GM18507 (cell line): ENCODE measurements at places on chromosomes 5 and 9.
A peak's percentile ranks its signal among the peaks of the same experiment; 100 is the strongest.

DNA sequence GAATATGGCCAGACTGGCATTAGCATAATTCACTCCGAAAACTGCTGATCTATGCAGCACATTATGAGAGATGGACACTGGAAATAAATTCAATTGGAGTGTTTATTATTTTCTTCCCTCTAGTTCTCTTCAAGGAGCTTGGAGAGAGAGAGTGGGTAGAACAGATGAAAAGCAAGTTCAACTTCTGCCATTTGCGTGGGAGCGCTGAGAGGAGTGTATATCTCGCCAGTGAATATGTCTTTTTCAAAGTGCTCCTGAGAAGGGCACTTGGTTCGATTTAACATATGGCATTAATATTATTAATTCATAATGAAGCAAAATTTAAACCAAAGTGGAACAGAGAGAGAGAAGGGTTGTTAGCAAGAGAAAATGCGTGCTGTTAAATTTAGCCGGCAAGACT, 214.4 kb downstream of the DAB2IP start:
- DNase-seq: no peak

- no peak for DNase-seq
Measured at GRCh38 chr9:77276799-77277198, 99.5 kb downstream of the VPS13A start.

GRCh38 chr5:157793301-157793700, 49.8 kb downstream of the LSM11 start:
- no peak for DNase-seq

- no peak for DNase-seq
Measured at GRCh38 chr9:37148181-37148580, 27.8 kb downstream of the ZCCHC7 start.

DNA sequence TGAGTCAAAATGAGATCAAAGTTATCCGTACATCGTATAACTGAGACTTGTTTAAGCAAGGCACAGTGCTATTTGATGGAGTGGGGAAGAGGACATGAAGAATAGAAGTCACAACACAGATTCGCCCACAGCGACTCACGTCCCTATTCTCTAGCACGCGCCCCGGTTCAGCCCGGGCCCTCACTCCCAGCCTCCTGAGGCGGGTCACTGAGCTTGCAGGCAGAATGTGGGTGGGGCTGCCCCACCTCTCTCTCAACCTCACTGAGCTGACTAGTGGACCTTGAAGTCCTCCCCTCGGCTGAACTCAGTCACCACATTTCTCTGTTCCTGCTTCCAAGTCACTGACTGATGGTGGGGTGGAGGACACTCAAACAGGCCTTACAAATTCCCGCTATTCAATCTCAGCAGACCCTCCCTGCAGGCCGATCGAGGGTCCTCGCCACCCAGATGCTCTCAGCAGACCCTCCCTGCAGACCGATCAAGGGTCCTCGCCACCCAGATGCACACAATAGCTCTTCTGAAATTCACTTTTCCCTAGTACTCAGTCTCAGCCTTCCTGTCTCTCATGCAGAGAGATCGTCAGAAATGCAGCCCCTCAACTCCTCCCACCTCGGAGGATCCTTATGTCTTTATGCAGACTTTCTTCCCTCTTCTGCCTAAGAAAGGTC, 12.9 kb downstream of the GLDC start:
- peak; percentile 72 for DNase-seq

GRCh38 chr5:94670726-94671125, 52.3 kb downstream of the SLF1 start:
- no peak for DNase-seq

- no peak for DNase-seq
Measured at GRCh38 chr5:81513982-81514381, 120.0 kb upstream of the ACOT12 start.

- DNase-seq: no peak
Measured at GRCh38 chr9:127397646-127398274, 791 bp downstream of the SLC2A8 start.

GRCh38 chr5:39116344-39117170, 42.4 kb upstream of the RICTOR start:
- no peak for DNase-seq

- DNase-seq: no peak
Measured at GRCh38 chr5:36763454-36763853, 113.1 kb upstream of the NIPBL start.

DNA sequence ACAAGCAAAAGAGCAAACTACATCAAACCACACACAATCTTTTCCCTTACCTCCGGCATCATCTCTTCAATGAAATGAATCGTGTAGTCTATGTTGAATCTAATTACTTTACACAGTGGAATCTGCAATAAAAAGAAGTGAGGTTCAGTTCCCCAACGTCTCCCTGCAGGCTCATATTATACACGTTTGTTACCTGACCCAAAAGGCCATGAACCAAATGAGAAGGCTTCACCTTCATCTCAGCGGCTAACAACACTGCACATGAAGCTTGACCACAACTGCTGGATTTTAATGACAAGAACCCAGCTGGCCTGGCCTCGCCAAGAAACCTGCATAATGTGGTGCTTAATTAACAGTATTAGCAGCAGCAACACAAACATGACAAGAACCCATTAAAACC, 45.5 kb downstream of the DROSHA start:
- DNase-seq: no peak

GRCh38 chr5:66639037-66639436, 42.8 kb downstream of the MAST4 start:
- no peak for DNase-seq

GRCh38 chr5:105536675-105537074, 1974.1 kb upstream of the NUDT12 start:
- no peak for DNase-seq

DNA sequence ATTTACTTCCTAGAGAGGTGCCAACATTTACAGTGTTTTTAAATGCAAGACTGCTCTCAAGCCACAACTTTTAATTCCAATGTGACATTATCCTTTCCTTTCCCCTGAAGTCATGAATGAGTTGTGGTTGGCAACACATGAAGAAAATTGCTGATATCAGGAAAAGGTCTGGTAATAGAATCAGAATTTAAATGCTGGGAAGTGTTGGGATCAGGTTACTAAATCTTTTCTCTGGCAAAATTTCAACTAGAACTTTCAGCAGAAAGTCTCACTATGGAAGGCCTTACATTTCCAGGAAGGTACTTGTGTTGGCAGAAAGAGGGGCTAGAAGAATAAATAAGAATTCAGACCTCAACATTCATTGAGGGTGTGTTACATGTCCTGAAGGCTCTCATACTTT, 10.6 kb upstream of the SLC44A1 start:
- DNase-seq: no peak

GRCh38 chr9:76365028-76365427, 29.2 kb downstream of the RFK start:
- no peak for DNase-seq

- DNase-seq: no peak
Measured at GRCh38 chr5:74056789-74057164, 430.8 kb downstream of the ARHGEF28 start.

DNA sequence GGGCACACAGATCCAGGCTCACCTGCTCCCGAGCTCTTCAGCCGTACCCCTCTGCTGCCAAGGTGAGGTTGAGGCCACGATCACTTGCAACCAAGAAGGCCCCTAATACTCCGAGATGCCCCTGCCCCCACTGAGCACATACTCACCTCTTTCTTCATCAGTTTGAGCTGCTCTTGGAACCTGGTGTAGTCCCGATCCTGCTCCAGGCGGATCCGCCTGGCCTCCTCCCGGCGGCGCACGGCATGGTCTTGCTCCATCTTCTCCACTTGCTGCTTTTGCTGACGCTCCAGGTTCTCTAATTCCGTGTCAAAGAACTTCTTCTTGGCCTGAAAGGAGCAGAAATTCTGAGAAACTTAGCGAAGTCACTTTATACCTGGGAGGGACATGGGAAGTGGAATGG, 75.7 kb upstream of the FBXW11 start:
- no peak for DNase-seq

DNA sequence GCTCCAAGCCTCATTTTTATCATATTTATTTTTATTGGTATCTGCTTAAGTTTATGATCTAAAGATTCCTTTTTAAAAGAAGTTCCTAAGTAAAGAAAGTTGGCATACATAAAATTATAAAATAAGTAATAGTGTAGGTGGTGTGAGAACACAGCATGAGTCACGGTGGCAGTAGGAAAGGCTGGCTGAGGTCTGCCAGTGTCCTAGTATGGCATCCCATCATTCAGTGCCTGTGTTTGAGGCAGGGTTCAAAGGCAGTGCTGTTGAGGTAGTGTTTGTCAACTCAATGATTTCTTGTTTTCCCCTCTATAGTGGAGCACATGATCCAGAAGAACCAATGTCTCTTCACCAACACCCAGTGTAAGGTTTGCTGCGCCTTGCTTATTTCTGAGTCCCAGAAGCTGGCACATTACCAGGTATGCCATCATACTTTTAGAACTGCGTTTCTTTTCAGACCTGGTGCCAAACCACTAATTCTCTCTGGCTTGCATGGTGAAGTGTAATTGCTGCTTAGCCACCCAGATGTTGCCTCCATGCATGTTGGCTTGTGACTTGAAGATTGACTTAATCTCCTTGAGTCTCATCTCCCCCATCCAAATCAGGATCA, 18.4 kb downstream of the ZNF346 start:
- DNase-seq: no peak

DNA sequence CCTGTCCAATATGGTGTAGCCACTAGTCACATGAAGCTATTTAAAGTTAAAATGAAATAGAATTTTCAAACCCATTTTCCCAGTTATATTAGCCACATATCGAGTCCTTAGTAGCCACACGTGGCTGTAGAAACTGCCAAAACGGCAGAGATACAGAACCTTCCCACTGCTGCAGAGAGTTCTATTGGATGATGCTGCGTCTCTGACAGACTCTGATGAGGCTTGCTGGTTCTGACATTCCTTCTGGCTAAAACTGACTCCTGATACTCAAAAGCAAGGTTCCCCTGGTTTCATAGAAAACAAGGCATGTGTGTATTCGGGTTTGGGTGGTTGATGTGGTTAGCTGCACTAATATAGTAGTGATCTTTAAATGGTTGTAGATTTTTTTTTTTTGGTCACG, 91.5 kb downstream of the TLE4 start:
- DNase-seq: no peak

DNA sequence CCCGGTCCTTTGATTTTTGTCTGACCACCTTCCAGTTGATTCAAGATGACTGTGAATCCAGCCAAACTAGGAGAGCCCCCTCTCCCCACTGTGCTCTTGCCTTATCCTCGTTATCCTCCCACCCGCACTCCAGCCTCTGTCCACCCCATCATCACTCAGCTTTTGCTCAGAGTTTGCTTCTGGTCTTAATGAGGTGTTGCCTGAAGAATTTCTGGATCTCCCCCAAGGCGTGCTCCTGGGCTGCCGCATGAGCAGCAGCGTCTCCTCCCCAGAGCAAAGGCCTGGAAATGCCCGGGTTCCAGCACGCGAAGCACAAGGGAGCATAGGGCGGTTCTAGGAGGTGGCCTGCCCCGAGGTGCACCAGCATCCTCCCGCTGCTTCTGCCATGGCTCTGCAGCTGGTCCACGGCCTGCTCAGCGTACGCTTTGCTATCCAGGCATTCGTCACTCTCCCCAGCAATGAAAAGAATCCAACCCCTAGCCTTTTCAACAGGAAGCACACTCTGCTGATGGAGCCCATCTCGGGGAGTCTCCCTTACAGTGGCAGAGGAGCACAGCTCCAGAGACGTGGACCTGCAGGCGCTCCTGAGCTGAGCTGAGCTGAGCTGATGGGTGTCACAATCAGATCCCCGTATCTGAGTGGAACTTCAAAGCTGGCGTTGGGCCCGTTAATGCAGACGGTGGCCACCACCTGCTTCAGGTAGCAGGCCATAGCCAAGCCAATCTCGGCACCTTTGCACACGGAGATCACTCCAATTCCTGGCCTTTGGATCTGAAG, 50.7 kb downstream of the BAAT start:
- DNase-seq: no peak

- no peak for DNase-seq
Measured at GRCh38 chr5:52989025-52989780, at the start of gene ITGA2. ITGA2 (plus strand) TSS chr5:52989352; CDS start chr5:52989469, 117 bp downstream.

DNA sequence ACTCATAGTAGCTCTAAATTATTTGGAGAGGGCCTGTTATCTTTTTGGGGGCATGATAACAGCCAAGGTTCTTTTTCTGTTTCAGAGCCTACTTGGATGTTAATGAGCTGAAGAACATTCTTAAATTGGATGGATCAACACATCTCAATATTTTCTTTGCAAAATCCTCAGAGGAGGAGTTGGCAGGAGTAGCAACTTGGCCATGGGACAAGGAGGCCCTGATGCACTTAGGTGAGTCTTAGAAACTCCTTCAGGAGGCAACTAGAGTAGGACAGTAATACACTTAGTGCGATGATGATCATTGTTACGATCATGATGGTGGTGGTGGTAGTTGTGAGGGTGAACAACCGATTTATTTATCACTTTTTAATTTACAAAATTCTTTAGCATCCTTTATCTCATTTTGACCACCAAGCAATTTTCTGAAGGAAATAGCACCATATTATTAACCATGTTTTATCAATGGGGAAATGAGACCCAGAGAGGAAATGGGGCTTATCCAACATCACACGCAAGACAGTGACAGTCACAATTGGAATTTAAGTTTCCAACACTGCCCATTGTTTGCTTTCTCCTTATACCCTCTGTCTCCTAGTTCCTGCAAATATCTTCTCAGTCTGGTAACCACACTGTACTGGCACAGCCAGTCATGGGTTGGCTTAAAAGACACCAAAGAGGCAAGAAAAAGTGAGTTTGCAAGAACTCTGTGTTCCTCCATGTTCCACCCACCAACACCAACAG, 54.0 kb downstream of the PAPPA start:
- no peak for DNase-seq

DNA sequence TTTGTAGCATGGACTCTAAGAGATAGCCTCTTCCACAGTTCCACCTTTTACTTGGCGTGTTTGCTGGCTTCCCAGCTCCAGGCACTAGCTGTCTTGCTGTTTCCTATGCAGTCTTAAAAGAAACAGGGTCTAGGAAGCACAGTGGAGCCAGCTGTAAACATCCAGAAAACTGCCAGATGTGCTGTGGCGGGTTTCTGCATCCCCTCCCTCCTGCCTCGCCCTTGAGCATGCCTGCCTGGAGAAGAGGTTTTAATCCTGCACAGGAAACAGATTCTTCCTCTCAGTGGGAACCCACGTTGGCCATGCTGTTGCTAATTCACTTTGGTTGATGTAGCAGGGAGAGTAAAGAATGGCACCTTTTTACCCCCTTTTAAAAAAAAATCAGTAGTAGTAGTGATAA, 121.3 kb downstream of the RPS23 start:
- no peak for DNase-seq

DNA sequence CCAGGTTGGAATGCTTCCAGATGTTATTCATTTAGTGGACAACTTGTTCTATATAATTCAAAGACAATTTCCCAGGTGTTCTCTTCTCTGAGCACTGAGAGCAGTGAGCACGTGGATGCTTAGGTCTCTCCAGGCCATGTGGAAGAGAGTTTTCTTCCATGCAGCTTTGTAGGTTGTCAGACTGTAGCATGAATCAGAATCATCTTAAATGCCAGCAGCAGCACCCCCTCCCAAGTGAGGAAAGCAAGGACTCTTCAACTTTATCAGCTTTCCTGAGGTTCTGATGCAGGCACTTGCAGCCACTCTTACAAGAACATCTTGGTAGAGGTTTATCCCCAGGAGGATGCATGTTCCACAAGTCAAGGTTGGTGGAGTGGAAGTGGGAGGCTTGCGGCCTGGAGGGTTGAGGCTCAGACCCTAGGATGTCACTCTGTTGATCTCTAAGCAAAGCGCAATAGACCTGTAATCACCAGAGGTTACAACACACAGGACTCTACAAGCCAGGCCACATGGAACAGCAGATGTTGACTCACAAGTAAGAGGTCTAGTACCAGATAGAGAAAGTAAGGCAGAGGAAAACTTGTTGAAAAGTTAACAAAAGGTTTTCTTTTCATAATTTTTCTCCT, 47.7 kb downstream of the UGCG start:
- DNase-seq: no peak

- DNase-seq: no peak
Measured at GRCh38 chr5:180056153-180056552, 15.4 kb downstream of the RNF130 start.

GRCh38 chr5:146815411-146815810, 63.1 kb downstream of the PPP2R2B start:
- no peak for DNase-seq
